Hematopoietic multipotent progenitor cell treated with erythropoietin and hydrocortisone succinate and interleukin-3 and kit ligand, for 8 days (in vitro differentiated cells): ENCODE measurements at places on chromosomes 5 and 9.

GRCh38 chr5:157734436-157734835, 3.2 kb downstream of the THG1L start:
- peak; percentile 66 for DNase-seq

- no peak for DNase-seq
Measured at GRCh38 chr5:74126294-74126693, 500.3 kb downstream of the ARHGEF28 start.

DNA sequence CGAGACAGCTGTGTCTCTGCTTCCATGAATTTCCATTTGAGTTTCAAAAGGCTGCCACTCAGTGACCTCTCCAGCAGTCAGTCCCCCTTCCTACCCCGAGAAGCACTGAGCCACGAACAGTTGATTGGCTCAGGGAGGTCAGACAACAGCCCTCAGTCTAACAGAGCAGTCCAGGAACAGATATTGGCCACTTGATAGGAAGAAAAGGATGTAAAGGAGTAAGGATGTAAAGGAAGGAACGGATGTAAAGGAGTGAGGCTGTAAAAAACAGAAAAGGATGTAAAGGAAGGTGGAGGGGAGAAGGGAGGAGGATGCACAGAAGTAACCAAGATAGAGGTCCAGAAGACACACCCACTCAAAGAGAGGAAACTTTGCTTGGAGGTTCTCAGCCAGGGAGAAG, 3.2 kb upstream of the NR4A3 start:
- no peak for DNase-seq

- no peak for DNase-seq
Measured at GRCh38 chr5:122341087-122341486, 29.1 kb downstream of the SNCAIP start.

- DNase-seq, result no peak
Measured at GRCh38 chr5:143064676-143065075, 294.5 kb downstream of the ARHGAP26 start.

- no peak for DNase-seq
Measured at GRCh38 chr9:134604834-134605233, 36.8 kb upstream of the COL5A1 start.

DNA sequence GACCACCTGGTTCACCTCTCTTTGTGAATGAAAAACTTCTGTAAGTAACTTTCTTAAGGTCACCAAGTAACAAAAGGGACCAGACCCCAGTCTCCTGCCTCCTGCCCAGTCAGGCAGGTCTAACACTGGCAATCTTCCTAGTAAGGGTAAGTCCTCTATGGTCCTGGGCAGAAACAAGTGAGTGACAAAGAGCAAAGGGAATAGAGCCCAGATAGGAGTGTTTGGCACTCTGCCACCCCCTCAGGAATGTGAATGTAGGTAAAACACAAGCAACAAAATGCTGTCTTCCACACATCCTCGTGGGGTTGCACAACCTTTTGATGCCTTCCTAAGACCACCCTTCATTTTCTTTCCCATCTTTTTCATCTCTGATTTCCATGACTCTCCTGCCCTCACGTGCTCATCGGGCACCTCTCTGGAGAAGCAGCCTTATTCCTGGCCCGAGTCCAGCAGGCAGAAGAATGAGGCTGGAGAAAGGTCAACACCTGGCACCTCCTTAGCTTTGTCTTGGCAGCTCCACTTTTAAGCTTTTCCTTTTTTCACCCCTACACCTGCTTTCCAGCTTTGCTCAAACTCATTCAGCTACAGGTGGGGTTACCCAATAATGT, 90.2 kb upstream of the LHFPL2 start:
- DNase-seq, result no peak

DNA sequence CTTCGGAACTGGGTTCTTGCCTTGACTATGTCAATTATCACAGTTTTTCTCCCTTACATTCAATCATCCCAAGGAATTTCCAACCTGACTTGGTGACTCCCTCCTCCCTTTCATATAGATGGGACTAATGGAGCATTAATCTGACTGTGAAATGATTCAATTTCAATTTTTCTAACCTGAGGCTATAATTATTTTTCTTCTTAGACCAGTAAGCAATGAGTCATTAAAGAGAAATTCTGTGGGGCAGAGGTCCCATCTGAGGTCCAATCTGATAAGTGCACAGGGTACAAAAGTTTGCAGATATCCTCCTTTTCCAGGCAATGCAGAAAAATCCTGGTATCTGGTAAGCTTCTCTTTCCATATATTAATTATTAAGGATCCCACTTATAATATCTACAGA, 18.9 kb downstream of the PDE4D start:
- DNase-seq, result no peak

DNA sequence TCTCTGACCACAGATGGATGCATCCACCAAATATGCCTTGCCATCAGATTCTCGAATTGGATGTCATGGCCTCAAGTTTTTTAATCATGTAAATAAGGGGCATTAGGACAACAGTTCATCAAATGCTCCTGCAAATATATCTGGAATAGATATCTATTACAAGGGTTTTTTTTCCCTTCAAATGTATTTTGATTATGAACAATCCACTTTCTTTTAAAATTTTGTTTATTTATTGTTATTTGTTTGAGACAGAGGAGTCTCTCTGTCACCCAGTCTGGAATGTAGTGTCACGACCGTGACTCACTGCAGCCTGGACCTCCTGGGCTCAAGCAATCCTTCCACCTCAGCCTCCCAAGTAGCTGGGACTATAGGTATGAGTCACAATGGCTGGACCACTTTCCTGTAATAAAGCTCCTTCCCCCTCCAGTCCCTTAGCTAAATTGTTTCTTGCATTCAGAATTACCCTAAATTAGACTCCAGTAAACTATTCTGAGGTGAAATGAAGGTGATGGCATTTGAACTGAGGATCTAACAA, 1412.1 kb downstream of the EFNA5 start:
- no peak for DNase-seq

- no peak for DNase-seq
Measured at GRCh38 chr5:161138751-161139455, 286.9 kb upstream of the ATP10B start.

GRCh38 chr5:4911646-4912403, 228.3 kb upstream of the ADAMTS16 start:
- DNase-seq, result no peak

GRCh38 chr5:372556-372995, 51.1 kb downstream of the AHRR start:
- DNase-seq, result no peak

DNA sequence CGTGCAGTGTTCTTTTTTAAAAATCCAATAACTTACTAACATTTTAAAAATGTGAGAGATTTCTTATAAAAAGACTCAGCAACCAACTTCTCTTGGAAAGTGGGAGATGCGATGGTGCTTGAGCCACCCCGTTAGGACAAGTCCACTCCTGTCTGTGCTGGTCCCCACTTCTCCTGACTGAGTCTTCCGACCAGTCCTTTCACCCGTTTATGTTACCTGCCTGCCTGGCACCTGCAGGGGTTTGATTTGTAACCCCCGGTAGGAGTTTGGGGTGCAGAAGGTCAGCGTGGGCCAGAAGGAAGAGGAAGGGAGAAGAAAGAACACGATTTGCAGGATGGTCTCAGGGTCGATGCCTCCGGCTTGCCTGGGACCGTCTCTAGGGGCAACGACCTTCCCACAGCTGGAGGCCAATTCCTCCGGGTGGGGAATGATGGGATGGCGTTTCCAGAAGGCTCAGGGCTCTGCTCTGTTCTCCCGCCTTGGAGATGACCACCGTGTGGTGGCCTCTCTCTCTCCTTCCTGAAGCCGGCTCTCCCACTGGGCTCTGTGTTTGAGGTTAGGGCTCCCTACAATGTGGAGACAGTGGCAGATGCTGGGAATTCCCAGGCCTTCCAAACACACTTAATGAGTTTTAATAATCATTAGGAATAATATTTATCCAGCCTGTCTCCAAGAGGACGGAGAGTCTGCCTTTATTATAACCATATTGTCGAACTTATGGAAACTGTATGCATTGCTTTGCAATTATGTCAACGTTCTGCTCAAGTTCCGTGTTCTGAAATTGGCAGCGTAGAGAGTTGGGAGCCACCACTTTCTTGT, 14.8 kb downstream of the COL27A1 start:
- no peak for DNase-seq

GRCh38 chr5:38369692-38370091, 111.3 kb downstream of the EGFLAM start:
- no peak for DNase-seq

DNA sequence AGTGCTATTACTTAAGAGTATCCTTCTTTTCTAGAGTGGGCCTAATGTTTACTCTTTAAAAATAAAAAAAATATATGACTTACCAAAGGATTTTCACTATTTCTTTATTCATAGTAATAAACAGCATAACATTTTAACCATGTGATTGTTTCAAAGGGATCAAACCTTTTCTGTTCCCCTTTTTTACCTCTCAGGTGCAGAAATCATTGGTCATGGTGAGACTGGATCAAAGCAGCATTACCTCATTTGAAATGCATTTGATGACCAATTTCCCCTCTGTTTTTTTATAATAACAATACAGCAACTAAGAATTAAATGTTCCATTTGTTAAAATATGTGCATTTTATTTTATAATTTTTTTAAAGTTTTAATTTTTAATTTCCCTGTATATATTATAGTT, 598.0 kb upstream of the RGMB start:
- no peak for DNase-seq

- no peak for DNase-seq
Measured at GRCh38 chr9:32348106-32348695, 36.2 kb upstream of the ACO1 start.

DNA sequence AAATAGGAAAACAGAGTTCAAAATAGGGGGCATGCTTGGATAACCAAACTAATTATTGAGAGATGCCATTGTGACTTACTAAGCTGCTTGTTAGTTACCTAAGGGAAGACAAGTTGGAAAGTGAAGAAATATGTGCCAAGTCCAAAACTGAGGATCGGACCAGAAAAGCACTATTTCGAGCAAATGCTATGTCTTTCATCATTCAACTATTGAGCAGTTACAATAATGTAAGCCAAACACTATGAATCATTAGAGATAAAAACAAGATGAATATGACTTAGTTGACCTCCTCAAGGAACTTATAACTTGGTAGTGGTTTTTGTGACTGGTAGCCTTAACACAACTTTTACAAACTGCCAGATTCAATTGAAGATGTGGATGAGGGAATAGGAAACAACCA, 240.6 kb upstream of the MPDZ start:
- no peak for DNase-seq

- no peak for DNase-seq
Measured at GRCh38 chr5:101435768-101436167, 532.7 kb upstream of the ST8SIA4 start.

- DNase-seq, result no peak
Measured at GRCh38 chr5:78648359-78649210, at the start of gene LHFPL2. TSS of gene LHFPL2 (minus strand) at chr5:78648772. CDS start at chr5:78510213, 138,559 bp downstream.
